T-helper 17 cell (primary cell): ENCODE measurements at places on chromosomes 12 and 14.

DNA sequence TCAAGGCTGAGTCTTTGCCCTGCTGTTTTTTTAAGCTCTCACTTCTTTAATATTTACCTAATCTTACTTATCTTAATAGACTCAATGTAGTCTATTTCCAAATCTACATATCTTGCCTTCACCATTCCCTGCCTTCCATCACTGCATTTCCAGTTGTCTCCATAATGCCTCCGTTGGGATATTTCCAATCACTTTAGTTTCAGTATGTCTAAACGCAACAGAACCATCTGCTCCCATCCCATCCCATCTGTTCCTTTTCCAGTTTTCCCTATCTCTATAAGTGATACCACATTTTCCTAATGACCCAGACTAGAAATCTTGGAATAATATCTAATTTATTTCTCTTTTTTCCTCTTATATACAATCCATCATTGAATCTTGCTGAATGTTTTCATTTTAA lies 15.1 kb upstream of the CCDC198 start:
- no peak for DNase-seq

DNA sequence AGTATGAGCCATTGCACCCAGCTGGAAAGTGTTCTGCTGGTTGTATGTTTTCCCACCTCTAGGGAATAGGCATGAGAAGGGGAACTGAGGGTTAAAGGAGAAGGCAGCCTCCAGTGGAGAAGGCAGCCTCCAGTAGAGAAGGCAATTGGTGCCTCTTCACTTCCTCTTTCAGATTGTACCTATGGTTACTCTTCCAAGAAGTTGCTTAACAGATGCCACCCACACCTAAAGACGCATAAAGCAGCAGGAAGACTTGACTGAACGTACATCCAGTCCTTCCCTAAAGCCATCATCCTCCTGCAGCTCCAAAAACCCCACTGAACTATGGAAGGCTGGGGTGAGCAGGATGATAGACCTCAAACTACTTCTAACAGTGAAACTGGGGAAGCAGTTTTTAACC lies 13.1 kb downstream of the DPF3 start:
- DNase-seq = no peak

DNA sequence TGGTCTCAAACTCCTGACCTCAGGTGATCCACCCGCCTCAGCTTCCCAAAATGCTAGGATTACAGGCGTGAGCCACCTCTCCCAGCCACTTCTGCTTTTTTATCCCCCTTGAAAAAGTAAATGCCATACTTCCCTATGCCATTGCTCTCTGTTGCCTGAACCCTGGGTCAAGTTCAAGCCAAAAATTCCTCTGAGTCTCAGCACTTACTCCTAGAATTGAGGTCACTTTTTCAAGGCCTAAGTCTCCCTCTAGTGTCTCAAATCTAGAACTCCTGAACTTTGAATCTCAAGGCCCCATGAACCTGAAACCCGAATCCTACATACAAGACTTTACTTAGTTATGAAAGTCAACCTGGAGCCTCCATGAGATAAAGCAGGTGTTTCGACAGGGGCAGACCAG lies 1.4 kb upstream of the APOBEC1 start:
- no peak for DNase-seq

DNA sequence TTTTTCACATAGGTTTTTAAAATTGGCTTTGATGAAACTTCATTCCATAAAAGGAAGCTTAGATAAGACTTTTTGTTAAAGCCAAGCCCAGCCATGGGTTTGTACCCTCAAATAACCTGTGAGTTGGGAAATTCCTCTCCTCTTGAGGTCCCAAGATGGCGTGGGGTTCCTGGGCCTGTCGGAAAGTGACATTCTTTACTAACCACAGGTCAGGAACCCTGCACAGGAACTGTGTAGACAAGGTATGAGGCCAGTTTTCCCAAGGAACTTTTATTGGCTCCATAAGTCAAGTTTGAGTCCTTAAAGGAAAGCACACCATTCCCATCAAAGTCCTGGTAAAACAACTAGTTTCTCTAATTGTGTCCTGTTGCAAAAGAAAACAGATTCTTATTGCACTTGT lies 65.0 kb upstream of the AMN start:
- DNase-seq = no peak

DNA sequence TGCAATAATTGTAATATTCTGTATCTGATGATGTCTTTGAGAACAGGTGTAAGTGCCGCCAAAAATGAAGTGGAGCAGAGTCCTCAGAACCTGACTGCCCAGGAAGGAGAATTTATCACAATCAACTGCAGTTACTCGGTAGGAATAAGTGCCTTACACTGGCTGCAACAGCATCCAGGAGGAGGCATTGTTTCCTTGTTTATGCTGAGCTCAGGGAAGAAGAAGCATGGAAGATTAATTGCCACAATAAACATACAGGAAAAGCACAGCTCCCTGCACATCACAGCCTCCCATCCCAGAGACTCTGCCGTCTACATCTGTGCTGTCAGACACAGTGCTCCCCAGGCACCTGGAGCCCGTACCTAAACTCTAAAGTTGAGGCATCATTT lies 268.7 kb downstream of the DAD1 start:
- DNase-seq = no peak

GRCh38 chr14:104196461-104197140 lies 58.2 kb downstream of the KIF26A start:
- DNase-seq = no peak

GRCh38 chr14:38964630-38965029 lies 138.4 kb downstream of the SEC23A start:
- DNase-seq = no peak

- DNase-seq = no peak
These were observed 3.3 kb downstream of the FLRT2 start for GRCh38 chr14:85533023-85533860.

- DNase-seq = no peak
These were observed 728.5 kb downstream of the FSCB start for GRCh38 chr14:43778570-43778936.

DNA sequence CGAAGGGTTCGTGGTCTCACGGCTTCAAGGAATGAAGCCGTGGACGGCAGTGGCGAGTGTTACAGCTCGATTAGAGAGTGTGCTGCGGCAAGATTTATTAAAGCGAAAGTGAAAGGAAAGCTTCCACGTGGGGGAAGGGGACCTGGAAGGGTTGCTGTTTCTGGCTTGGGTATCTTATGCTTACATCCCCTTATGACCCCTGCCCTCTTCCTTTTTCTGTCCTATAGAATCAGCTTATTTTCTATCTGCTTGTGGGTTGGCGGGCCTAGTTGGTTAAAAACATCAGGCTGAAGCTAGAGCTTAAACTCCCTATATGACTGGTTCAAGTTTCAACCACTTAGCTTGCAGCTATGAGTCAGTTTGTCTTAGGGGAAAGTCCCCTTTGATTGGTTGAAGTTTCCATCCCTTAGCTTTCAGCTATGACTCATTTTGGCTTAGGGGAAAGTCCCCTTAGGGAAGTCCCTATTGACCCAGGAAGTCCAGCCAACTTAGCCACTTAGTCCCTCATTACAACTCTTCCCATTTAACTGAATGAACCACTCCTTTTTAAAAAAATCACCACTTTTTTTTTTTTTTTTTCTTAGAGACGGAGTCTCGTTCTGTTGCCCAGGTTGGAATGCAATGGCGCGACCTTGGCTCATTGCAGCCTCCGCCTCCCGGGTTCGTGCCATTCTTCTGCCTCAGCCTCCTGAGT lies 1494.7 kb upstream of the TMEM132C start:
- DNase-seq = peak; percentile 37

DNA sequence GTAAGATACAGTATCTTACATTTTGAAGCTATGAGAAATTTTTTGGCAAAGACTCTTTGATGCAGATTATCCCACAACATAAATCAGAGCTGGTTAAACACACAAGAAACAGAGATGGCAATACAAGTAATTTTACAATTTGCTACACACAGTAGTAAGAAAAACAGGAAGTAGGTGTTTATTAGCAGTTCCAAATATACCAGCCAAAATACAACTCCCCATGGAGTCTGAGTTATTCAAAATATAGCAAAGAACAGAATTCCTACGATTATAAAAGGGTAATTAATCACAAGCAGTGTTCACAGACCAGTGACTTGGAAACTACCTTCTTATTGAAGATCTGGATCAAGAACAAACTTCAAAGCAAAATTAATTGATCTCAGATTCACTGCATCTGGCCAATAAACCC lies 83.9 kb downstream of the BMP4 start:
- no peak for DNase-seq

GRCh38 chr12:40015345-40015744 lies 90.5 kb downstream of the SLC2A13 start:
- no peak for DNase-seq

- DNase-seq = no peak
These were observed 10.3 kb upstream of the RIC8B start for GRCh38 chr12:106764220-106764619.

DNA sequence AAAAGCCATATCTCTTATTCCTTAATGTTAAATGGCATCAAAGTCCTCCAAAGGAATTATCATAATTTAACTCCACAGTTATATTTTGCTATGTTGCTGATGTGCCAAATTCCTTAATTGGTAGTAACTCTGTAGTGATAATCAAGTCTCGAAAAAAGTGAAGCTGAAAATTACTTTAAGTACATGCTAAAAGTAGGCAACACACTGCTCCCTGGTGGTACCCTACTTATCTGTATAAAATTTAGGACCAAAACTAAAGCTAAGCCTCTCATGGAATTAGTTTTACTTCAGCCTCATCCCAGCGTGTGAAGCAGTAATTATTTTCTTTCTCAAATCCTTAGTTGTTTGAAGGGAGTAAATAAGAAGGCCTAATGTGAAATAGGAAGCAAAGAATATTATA lies 132.8 kb downstream of the TTLL5 start:
- no peak for DNase-seq

- DNase-seq = peak; percentile 47
These were observed 83.2 kb downstream of the BCL11B start for GRCh38 chr14:99188731-99189191.

DNA sequence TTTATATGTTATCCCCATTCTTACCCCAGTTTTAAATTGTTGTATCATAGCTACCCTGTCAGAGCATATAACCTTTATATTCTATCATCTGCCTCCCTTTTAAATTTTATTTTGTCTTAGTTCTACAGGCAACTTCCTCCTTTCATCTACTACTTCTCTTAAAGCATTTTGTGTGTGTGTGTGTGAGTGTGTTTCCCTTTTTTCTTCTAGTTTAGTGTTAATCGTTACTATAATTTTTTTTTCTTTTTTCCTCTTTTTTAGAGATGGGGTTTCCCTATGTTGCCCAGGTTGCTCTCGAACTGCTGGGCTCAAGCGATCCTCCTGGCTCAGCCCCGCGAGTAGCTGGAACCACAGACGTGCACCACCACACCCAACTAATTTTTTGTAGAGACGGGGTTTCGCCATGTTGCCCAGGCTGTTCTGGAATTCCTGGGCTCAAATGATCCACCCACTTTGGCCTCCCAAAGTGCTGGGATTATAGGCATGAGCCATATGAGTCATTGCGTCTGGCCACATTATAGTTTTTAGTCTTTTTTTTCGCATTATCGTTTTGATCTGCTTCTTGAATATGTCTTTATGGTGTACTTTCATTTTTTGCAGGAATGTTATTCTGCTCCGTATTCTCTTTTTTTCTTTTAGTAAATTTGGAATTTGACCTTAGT lies 33.1 kb upstream of the FBXO34 start:
- no peak for DNase-seq

DNA sequence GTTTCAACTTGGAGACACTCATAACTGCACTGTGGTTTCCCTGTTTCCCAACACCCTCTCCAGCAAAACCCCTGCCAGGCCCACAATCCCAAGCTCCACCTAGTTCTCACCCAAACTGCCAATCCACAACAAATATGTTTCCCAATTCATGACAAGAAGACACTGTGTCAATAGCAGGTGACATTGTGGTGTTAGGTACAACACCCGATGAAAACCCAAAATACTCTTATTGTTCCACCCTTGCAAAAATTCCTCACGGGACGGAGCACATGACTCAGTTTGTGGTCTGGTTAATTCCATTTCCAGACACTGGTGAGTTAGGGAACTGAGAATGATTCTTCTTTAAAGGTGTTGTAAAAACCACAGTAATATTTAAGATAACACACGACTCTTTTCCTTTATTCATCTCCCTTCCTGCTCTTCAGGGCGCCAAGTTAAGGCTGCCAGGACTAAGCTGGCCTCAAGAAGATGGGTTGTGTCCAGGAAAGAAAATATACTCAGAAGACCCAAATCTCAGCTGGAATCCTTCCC lies 735.5 kb downstream of the MED13L start:
- no peak for DNase-seq

GRCh38 chr14:52563120-52563519 lies 10.5 kb downstream of the GPR137C start:
- no peak for DNase-seq

- no peak for DNase-seq
These were observed 37.4 kb upstream of the BMP4 start for GRCh38 chr14:53993920-53994607.

- no peak for DNase-seq
These were observed 209.3 kb downstream of the AEBP2 start for GRCh38 chr12:19648591-19648990.

DNA sequence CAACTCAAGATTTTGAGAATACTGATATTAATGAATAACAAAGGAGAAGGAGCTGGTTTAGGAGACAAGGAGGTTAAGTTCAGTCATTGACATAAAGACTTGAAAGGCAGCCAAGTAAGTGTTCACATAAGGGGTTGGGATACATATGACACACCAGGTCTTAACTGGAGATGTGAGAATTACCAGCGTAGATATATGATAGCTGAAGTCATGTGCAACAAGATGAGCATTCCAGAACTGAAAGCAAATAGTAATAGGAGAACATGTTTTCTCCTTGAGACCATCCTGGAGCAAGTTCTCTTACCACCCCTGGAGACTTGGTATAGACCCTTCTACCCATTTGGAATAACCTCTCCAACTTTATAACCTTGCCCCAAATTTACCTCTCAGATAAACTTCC lies 43.3 kb upstream of the NPFF start:
- DNase-seq = no peak

GRCh38 chr12:91753649-91754048 lies 392.0 kb downstream of the BTG1 start:
- DNase-seq = no peak

- no peak for DNase-seq
These were observed 52.2 kb downstream of the NDUFA12 start for GRCh38 chr12:94951071-94951934.

- DNase-seq = no peak
These were observed 111.2 kb upstream of the TMCC3 start for GRCh38 chr12:94761559-94761958.

DNA sequence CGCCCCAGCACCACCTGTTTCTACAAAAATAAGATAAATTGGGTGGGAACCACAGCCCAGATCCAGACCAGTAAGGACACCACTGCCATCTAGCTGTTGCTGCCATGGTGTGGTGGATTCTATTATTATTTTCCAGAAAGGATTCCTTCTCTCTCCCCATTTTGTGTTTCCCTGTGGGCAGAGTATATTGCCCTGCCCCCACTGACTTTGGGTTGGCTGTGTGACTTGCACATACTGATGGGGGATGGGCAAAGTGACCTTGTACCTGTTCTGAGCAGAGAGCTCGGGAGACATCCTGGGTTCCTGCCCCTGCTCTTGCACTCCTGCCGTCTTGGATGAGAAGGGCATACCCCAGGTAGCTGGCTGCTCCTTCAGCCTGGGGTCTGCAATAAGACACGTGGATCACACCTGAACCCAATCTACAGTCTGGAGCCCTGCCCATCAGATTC lies 24.3 kb downstream of the MOAP1 start:
- no peak for DNase-seq
